ENCODE measurements at places on chromosomes 5 and 9.

GRCh38 chr9:1939926-1940368, 75.2 kb upstream of the SMARCA2 start:
- DNase-seq = no peak

DNA sequence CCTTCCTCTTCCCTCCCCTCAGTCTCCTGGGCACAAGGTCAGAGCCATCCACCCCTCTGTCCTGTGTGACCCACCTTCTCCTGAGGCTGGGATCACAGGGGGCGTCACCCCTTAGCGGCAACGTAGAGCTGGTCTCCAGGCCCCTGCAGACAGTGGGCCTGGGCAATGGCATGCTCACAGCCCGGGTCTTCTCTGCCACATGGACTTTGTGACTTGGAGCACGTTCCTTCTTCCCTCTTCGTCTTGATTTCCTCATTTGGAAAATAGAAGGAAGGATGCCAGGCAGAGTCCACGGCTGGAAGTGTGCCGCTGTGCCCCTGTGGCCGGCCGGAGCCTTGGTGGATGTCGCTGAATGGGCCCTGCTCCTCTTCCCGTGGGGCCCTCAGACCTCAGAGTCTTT, 10.0 kb downstream of the RXRA start:
- no peak for DNase-seq

DNA sequence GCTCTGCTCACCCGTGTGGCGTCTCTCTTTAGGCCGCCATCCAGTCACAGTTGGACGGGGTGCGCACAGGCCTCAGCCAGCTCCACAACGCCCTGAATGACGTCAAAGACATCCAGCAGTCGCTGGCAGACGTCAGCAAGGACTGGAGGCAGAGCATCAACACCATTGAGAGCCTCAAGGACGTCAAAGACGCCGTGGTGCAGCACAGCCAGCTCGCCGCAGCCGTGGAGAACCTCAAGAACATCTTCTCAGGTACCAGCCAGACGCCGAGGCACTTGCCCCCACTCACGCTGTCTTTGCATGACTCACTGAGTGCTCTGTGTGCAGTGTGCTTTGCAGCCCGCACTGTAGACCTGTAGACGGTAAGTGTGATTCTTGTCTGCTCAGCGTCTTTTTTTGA, 4.5 kb downstream of the EXOC3 start:
- DNase-seq = no peak

GRCh38 chr9:113511856-113512761, 48.6 kb downstream of the RGS3 start:
- no peak for DNase-seq

DNA sequence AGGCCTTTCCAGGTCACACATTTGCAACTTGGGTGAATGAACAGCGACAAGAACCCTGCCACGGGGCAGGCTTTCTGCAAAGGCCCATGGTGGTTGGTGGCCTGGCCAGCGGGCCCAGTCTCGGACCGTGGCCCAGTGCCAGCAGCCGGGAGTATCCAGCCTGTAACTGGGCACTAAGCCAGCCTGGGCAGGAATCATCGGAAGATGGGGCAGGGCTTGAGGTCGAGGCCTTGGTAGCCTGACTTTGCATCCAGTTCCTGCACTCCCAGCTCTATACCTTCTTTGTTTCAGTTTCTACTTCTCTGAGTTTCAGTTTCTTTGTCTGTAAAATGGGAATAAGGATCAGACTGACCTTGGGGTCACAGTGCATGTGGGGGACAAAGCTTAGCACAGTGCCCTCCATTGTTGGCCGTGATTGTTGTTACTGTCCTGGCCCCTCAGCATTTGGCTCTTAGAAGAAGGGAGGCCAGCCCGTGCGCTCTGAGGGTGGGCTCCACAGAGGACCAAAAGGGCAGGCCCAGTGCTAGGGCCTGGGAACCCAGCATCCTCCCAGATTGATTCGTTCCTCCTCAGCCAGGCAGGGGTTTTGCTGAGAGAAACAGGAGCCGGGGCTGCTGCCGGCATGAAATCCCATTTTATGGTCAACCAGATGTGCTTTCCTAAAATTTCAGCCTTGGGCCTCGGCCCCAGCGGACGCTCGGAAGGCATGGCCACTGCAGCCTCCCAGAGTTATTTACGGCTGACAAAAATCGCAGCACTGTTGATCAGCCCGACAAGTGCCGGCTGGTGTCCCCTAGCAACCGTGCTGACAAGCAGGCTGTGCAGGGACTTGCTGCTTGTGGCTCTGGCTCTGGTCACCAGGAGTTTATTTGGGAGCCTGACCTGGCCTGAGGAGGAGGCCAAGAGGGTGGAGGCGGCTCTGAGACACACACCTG, 43.6 kb downstream of the JADE2 start:
- DNase-seq = no peak

GRCh38 chr9:107034831-107035230, 171.9 kb downstream of the ZNF462 start:
- DNase-seq = no peak

- no peak for DNase-seq
Observed at GRCh38 chr5:145946112-145946861, 9.9 kb downstream of the SH3RF2 start.

GRCh38 chr9:88936132-88936531, 55.1 kb upstream of the S1PR3 start:
- DNase-seq = no peak

DNA sequence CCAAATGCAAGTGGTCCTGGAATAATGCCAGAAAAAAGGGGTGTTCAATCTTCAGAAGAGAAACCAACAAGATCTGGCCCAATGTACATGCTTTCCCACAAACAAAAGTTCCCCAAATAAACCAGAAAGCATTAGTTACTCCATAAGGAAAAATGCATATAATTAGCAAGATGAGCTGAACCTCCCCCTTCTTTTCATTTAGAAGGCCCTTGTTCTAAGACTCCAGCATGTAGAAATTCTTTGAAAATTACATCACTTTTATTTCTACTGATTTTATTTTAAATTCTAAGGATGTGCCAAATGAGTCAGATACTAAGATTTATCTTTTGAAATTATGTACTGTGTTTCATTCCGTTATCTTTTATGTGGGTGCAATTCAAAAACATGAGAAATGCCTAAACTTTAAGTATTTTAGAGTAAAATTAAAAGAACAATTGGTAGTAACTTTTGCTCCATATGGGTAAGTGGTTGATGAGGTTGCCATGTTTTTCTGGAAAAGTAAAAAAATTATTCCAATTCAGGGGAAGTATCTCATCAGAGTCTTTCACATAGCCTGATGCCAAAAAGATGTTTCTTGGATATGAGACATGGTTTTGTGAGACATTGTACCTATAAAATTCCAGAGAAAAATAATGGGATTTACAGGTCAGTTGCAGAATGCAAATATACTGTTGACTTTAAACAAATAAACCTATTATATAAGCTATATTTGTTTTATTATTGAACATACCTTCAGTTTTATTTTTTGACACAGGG, 106.5 kb upstream of the CCDC112 start:
- no peak for DNase-seq

DNA sequence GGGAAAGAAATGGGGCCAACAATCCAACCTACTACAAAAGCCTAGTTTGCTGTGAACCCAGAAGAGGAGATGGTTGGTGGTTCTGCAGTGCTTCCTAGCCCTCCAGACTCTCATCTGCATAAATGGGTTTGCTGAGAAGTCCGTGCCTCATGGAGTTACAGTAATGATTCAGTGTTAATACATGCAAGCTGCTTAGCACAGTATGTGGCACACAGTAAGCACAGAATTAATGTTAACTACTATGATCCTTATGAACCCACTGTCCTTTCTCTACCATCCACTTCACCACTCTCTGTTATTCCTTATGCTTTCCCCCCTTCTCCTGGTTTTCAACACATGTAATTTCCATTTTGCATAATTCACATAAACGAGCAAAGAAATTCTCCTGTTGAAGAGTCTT, 100.0 kb downstream of the ACTBL2 start:
- DNase-seq = no peak

DNA sequence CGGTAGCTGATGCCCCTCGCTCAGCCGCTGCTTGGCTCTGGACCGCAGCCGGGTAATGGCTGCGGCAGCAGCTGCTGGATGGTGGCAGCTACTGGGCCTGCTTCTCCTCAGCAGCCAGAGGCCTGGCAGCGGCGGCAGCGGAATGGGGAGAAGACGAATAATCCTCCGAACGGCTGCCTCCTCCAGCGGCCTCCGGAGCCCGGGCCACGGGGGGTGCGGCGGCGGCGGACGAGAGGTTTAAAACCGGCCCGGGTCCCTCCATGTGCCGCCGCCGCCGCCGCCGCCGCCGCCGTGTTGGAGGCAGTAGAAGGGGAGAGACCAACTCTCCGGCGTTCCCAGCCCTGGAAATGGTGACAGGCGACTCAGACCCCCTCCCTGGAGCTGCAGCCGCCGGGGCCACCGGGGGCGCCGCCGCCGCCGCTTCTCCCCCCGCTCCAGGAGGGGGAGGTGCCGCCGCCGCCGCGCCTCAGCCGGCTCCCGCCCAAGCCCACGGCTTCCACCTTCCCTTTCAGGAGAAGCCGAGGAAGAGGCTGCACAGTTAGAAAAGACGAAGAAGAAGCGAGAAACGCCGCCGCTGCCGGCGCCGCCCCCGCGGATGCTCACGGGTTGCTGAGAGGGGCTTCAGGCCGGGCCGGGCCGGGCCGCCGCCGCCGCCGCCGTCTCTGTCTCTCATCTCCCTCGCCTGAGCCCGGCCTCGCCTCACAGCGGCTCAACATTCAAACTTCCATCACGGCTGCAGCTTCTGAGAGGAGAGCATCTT, 118.4 kb upstream of the PRSS3 start:
- peak; percentile 46 for DNase-seq

GRCh38 chr5:98308231-98308630, 465.2 kb upstream of the RGMB start:
- no peak for DNase-seq

- no peak for DNase-seq
Observed at GRCh38 chr9:81344366-81344765, 345.0 kb downstream of the TLE1 start.

DNA sequence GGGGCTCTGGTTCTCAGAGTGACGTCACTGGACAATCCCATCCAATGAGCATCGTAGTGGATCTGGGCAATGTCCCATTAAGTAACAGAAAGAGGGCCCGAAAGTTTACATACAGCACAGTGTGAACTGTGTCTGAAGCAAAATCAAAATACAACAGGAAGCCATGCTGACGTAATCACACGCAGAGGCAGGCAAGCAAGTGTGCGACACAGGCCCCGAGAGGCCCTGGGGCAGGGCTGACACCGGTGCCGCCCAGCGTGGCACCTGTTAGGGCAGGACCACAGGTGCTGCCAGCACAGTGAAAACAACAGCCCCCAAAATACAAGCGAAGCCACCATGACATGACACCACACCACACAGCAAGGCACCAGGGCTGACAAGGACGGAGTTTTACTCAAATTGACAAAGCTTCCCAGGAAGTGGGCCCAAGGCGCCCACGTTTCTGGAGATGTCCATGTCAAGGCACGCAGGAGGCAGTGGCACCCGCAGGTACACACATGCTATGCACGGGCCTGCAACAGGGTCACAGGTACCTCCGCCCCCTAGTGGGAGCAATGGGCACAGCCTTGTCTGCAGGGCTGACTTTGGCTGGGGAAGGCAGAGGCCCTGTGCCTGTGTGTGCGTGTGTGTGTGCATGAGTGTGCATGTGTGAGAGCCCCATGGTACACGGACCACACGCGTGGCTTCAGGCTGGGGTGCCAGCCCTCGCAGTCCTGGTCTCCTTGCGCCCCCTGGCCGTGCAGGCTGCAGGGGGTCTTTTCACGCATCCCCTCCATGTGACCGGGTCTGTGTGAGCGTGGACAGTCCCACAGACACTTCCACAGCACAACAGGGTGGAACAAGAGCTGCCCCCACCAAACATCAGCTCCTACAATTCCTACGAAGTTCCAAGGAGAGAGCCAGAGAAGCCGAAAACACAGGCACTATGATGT, 19.6 kb downstream of the QSOX2 start:
- DNase-seq = no peak

- DNase-seq = no peak
Observed at GRCh38 chr9:89743216-89743572, 138.4 kb downstream of the GADD45G start.

DNA sequence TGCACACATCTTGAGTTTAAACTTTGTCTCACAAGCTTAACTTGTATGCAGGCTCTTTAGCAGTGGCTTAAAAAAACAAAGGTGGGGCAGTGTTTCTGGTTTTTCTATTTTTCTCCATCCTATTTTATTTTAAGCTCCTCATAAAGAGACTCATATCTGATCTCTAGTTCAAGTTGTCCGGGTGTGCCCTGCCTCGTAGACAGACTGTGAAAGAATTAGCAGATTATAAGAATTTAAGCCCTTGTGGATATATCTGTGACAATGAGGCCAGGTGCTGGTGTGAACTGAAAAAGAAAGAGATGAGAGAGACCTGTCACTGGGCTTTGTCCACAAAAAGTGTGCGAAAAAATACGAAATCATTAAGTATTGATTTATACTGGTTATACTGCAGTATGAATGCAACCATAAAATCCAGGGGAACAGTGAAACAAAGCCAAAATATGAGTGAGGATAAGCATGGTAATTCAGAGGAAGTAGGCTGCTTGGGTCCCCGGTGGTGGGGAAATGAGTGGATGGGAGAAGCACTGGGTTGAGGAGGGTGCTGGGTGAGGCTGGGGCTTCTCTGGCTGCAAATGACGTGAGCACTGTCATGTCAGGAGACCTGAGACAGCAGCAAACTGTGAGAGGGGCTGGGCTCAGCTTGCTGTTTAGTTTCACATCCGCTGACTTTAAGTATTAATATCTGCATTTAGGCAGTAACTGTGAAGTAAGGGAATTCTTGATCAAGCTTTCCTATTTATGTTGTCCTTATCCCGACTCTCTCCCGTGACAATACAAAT, 179.7 kb upstream of the ANKRD55 start:
- DNase-seq = no peak

DNA sequence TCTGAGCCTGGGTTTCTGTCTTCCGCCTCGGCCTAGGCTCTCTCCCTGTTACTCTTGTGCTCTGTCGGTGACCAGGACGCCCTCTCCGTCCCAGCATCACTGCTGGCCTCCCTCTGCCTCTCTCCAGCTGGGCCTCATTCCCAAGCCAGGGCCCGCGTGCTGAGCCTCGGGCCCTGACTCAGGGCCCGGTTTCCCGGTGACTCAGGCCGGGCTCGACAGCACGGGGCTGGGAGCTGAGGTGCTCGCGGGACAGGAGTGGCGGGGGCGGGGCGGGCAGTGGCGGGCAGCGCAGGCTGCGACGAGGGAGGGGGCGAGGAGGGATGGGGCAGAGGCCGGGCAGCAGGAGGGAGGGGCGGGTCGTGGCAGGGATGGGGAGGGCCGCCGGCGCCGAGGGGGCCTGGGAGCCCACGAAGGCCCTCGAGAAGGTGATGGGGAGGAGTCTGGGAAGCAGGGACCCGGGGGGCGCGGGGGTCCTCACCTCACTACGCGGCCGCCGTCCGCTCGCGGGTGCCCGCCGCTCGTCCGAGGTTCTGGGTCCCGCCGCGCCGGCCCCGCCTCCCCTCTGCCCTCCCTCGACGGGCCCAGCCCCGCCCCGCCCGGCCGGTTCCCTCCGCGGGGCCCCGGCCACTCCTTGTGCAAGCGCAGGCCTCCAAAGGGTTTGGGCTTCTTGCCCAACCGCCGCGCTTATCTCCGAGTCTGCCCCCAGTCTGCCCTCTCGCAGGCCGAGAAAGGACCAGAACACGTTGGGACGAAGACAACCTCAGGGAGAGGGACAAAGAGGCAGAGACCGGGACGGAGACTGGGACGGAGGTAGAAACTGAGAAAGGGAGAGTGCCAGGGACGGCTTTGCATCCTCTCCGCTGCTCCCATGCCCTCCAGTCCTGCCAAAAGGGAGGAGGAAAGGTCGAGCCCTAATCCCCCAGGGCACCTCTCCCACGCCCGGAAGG, at the start of gene ARAP3:
ARAP3 (minus strand) TSS at position 536 of the 947 bp plus-strand sequence. CDS start 1,744 bp downstream, outside the sequence.
- peak; percentile 86 for DNase-seq

GRCh38 chr5:147800491-147800890, 18.0 kb upstream of the JAKMIP2 start:
- DNase-seq = no peak

Data from right lung (tissue), 10 donors.